Stimulated activated CD4-positive, alpha-beta T cell treated with anti-CD3 and anti-CD28 coated beads, Interleukin-1b, Interleukin-23, amount 100 ng/mL, for 4 hours (primary cell): ENCODE measurements at places on chromosomes 7 and 10.

GRCh38 chr7:74453322-74454011 lies at the start of gene GTF2IRD1:
TSS of gene GTF2IRD1 (plus strand) at chr7:74453906. CDS start at chr7:74508081, 54,175 bp downstream.
- DNase-seq: no peak

GRCh38 chr10:123573236-123574108 lies 92.7 kb upstream of the GPR26 start:
- DNase-seq: peak; percentile 25

- DNase-seq: peak; percentile 84
Observed at GRCh38 chr7:151080522-151081169, at the start of gene FASTK. TSS of gene FASTK (minus strand) at chr7:151080809. CDS start at chr7:151080766, 43 bp downstream.

DNA sequence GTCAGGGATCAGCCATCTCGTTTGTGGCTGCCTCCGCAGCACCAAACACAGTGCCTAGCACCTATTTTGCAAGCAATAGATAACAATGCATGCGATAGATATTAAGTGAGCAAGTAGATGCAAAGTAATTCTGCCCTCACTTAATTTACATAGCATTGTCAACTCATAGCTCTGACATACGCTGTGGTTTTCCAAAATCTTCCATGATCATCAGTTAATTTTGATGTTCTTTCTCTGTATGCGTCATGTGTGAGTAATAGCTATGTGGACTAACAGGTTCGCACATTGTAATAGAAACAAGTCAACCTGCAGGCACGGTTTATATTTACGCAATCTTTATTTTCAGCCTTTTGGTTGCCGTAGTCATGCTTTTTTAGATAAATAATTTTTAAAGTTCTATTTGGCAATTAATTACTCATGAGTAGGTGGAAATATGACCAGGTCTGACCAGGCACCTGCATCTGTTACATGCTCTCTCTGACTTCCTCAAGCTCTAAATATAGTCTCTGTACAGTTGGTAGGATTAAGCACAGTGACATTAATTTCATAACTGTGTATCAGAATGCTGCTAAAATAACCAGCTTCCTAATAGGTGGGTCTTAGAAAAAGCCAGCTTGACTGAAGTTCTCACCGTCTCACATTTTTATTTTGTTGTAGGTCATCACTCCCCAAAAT lies 13.3 kb downstream of the MAP3K8 start:
- no peak for DNase-seq

- DNase-seq: no peak
Observed at GRCh38 chr7:126202177-126202576, 1050.6 kb downstream of the GRM8 start.

GRCh38 chr10:125060826-125061556 lies 99.4 kb downstream of the CTBP2 start:
- DNase-seq: peak; percentile 18
